Activated T-cell treated with anti-CD3 and anti-CD28 coated beads for 1 hour (primary cell): ENCODE measurements at places on chromosomes 13 and 19.

DNA sequence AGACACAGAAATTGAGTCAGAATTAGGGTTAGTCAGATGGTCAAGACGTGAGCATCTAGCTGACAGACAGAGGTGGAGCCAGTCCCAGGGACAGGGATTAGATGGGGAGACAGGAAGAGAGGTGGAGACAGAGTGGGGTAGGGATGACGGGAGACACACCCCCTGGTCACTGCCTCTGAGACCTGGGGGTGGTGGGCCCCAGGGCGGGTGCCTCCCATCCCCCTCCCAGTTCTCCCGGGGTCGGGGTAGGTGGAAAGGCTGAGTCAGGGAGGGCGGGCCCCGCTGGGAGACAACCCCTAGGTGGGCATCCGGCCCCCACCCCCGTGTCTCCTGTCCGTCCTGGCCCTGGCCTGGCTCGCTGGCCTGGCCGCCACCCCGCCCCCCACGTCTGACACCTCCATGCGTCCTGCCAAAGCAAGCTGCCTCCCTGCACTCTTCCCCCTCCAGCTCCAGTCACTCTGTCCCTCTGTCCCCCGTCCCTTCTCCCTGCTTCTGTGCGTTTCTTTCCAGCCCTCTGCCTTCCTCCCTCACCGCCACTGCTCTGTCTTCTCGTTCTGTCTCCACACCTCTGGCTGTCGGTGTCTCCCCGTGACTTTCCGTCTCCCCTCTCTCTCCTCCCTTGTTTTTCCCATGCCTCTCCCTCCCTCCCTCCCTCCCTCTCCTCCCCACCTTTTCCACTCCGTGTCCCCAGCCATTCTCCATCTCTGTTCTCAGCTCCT, 15.1 kb downstream of the CCDC97 start:
- DNase-seq = no peak

DNA sequence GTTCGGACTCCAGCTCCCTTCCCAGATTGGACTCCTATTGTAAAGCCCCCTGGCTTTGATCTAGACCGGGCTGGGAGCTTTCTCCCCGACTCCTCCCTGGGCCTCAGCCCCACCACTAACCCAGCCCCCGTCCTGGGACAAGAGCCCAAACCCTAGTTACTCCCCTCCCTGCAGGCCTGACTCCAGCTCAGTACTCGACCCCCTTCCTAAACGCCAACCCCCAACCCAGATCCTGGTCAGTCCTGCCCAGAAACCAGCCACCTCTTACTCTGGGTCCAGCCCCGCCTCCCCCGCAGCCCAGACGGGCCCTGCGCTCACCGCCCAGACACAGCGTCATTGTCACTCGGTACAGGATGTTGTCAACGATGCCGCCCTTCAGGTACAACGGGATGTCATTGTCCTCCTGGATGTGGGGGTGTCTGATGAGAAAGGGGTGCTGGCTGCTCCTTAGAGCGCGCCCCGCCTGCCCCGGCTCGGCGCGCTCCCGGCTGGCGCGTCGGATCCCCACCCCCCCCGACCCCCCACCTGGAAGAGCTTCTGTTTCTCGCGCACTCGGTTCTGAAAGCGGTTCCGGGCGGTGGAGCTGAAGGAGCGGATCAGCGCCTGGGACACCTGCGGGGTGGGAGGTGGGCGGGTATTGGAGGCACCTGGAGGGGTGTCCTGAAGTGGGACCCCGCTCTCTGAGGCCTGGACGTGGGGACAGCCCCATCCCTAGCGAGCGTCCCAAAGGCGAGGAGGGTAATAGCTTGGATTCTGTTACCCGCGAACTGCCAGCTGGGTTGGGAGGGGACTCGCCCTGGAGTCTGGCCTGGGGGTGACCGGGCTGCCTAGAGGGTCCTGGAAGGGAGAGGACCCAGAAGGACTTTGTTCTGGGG, 866 bp downstream of the COX7A1 start:
- no peak for DNase-seq

- DNase-seq = no peak
Measured at GRCh38 chr19:42024622-42025111, 30.6 kb upstream of the ATP1A3 start.

GRCh38 chr19:37220383-37220782, 2.4 kb downstream of the ZNF383 start:
- DNase-seq = no peak

DNA sequence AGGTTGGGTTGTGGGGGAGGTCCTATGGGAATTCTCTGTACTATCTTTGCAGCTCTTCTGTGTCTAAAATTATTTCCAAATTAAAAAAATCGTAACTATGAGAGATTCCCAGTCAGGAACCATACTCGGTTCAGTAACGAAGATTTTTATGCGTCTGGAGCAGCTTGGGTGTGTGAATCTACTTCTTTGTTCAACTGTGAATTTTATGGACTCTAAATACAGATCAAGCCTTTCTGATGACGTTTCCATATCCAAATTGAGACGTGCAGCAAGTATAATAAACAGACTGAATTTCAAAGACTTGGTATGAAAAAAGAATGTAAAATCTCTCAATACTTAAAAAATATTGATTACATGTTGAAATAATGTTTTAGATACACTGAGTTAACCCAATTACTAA, 30.9 kb downstream of the MLLT1 start:
- DNase-seq = no peak

GRCh38 chr19:51750400-51751094, 1.1 kb downstream of the FPR1 start:
- no peak for DNase-seq
